ENCODE measurements at places on chromosomes 1 and 21. TPM values are rescaled to one million over a fixed set of nuclear protein-coding genes. Genes with fewer than 3 reads are reported as not detected.

DNA sequence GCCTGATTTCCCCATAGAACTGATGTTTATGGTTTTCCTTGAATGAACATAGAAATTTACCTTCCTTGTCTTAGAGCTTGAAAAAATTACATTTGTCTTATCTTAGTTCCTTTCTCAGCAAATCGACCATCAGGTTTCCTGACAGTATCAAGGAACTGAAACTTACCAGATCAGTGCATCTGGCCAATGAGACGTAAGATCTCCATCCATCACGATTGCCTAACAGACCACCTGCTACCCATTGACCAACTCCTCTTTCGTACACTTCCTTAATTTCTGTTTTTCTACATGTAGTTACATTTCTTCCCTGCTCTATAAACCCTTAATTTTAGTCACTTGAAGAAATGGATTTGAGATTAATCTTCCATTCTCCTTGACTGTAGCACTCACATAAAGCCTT is 57.4 kb upstream of the TMPRSS15 start:
- no peak for DNase-seq

Gene RGS13
- polyA plus RNA-seq = not detected

DNA sequence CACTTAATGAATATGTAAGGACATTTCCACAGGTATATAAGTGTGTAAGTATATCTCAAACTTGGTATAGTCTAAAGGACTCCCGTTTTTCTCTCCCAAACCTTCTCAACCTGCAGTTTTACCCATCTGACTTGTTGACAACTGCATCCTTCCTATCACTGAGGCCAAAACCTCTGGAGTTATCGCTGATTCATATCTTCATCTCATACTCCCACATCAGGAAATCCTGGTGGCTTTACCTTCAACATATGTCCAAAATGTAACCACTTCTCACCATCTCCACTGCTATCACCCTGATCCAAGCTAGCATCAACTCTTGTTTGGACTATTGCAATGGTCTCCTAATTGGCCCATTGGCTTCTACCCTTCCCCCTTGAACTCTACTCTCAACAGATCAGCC is 30.4 kb downstream of the SLAMF6 start:
- no peak for DNase-seq

GRCh38 chr1:184025242-184025675 is 12.3 kb downstream of the COLGALT2 start:
- peak; percentile 81 for DNase-seq

DNA sequence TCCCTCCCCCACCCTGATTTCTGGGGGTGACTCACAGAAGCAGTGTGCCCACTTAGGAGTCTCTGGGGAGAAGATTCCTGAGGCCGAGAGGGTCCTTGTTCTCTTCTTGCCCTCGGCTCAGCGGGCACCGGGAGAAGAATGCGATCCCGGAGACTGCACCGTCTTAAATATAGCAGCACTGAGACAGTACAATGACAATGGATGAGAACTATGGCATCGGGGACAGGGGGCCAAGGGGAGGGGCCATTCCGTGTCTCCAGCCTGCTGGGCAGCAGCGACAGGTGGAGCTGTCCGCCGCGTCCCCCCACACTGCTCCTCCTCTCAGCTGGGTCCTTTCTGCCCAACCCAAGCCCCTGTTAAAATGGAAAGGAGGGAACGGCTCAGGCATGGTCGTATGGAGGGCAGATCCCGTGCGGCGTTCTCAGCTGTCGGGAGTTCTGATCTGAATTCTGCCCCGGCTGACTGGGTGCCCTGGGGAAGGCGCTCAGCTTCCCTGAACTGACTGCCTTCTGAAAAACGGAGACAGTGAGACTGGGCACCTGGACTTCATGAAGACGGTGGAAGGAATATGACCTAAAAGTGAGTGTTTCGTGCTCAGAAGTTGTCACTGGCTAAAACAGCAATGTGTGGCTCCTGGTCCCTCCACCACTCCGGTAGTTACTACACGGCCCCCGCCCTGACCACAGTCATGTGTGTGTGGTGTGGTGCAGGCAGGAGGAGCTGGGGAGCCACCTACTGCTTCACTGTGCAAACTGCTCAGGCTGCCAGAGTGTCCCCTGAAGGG is at the start of gene MYOM3:
TSS of gene MYOM3 (minus strand) at position 140 of the 784 bp plus-strand sequence. CDS start 3,499 bp downstream, outside the sequence.
- peak; percentile 15 for DNase-seq

GRCh38 chr1:215911406-215911968 is 344.4 kb downstream of the KCTD3 start:
- DNase-seq = no peak

DNA sequence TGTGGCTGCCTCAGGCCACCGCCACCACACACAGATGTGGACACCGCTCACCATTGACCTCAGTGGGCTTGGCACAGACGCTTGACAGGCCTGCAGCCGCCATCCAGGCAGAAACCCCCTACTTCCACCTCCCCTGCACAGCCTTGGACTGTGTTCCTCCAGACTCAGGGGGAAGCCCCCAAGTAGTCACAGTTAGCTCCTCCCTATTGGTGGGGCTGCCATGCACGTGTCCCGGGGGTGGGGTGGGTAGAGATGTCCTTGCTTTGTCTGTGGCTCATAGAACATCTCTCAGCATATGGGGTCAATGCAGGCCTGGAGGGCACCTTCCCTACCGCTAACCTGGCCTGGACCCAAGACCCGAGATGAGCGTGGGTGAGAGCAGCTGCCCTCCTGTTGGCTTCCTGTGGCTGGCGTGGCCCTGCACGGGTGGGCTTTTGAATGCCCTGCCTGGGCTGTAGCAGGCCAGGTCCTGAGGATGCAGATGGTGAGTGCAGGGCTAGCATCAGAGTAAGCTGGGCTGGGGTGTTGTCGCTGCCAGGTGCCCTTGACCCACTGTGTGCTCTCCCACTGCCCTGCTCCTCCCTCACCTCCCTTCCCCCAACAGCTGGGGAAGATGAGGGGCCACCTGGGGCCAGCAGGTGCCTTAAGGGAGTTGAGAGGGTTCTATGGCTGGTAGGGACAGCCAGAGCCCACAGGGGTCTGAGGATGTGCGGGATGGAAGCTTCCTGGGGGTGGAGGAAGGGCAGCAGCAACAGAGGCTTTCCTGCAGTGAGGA is 6.2 kb downstream of the CROCC start:
- DNase-seq = no peak

DNA sequence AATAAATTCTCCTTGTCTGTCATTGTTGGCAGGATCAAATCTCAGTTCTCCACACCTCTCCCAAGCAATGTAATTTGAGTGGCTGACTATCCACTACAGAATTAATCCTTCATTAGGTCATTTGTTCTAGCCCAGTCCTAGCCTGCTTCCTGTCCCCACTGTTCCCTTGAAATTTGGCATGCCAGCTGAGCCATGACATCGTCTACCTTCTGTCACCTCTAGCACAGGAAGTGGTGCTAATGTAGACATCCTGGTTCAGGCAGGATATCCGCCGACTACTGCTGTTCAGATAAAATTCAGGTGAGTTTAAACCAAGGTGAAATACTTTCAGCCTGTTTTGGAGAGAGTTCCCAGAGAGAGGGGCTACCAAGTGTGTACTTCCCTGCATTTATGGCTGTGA is 5.9 kb downstream of the CHRM3 start:
- no peak for DNase-seq

All from AG04450 (cell line).